ENCODE measurements at places on chromosomes 2 and 18.

DNA sequence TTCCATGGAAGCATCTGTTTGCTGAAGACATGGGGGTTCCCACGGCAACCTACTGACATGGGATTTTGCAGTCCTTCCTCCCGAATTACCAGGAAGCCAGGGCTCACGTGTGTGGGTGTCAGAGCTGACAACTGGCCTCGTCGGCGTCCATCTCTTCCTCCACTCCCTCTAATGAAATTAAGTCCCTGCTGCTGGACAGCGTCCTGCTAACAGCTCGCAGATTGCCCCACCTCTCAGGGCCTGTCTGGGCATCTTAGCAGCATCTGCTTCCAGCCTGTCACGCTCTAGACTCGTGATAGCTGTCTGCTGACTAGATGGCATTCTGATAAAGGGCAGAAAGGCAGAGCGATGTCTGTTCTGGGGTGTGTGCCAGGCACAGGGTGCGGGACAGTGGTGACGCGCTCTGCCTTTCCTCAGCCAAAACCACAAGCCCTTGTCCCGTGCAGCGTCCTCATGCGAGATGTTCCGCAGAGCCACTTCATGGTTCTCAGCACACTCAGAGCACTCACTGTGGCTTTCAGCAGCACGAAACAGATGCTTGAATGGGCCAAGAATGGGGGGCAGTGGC lies 161.1 kb downstream of the ARL4C start:
- peak; percentile 13 for DNase-seq

DNA sequence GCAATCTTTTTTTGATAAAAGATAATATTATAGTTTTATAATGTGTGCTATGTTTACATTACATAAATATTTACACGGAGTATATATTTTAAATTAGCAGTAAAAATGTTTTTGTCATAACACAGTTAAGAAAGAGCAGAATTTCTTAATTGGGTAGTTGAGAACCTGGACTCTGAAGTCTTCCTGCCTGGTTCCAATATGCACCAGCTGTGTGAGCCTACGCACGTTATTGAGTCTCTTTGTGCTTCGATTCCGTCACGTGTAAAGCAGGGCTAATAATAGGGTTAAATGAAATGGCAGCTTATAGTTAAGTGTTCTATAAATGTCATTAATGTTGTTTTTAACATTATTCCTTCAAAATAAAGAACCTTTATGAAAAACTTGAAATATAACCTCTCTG lies 1.2 kb upstream of the CCDC88A start:
- no peak for DNase-seq

DNA sequence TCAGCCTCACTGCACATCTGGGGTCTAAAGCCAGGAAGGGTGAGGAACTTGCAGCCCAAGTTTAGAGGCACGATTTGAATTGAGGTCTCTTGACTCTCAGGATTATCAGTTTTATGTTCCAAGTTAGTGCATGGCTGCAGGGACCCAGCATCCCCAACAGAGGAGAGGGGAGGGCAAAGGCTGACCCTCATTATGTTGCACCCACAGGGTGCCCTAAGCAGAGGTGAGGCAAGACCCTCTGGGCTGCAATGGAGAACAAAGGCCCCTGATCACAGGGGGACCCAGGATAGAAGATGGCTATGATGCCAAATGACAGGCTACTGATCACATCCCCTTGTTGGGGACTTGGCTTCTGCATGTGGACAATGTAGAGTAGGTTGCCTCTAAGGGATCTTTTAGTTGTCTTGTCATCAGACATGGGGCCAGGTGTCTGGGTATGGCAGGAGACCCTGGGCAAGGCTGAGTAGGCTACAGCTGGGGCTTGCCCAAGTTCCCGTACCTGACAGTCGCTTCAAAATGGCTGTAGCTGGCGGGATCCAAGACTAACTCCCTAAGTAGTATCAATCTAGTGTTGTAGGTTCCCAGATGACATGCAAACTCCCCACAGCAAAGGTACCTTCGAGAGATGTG lies 4.5 kb upstream of the GDF7 start:
- DNase-seq: no peak

GRCh38 chr18:61973273-61974115 lies 80.7 kb upstream of the RNF152 start:
- DNase-seq: no peak

DNA sequence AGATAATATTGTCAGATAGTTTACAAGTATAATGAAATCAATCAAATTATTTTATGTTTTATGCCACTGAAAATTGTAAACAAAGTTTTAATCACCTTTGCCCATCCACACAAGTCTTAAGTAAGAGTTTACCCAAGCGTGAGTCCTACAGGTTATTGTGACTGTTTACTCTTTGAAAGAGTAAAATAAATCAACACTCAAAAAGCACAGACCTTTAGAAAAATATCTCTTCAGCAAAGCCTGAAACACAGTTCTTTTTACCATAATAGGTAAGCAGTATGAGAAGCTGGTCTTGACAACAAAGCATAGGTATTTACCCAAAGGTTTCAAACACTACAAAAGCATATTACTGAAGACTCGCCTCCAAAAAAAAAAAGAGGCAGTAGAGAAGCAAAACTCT lies 3.7 kb downstream of the ROCK2 start:
- DNase-seq: no peak

- DNase-seq: no peak
Measured at GRCh38 chr18:79227621-79228020, 158.4 kb downstream of the ATP9B start.

GRCh38 chr2:234091432-234091879 lies 41.0 kb downstream of the SPP2 start:
- no peak for DNase-seq

GRCh38 chr2:239723486-239724193 lies 301.5 kb downstream of the NDUFA10 start:
- DNase-seq: no peak

DNA sequence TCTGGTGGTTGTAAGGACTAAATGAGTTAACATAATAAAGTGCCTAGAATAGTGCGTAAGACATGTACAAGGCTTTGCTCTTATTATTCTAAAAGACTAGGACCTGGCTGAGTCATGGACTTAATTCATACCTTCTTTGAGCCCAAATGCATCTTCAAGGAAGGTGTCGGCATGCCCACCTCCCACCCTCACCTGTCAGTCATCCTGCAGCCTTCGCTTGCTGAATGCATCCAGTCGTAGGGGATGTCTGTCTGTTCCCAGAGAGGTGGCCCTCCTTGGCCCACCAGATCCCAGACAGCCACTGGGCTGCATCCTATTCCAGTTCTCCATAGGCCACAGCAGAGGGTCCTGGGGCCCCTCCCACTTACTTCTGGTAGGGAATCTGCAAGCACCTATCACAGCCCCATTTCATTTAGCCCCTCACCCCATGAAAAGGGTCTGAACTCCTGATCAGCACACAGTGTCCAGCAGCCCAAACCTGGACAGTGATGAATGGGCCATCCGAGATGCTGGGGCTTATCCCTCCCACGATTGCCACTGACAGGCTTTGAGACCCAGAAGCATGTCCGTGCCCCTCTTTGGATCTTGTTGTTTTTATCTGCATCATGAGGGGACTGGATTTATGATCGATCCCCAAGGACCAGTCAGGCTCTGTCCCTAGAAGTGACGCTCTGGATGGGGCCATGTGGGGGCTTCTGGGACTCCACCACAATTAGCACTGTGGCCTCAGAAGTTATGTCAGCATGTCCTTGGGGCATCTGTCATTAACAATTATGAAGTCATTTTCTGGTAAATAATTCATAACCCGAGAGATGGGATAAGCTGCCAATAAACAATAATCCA lies 101.1 kb downstream of the KLHL29 start:
- no peak for DNase-seq

DNA sequence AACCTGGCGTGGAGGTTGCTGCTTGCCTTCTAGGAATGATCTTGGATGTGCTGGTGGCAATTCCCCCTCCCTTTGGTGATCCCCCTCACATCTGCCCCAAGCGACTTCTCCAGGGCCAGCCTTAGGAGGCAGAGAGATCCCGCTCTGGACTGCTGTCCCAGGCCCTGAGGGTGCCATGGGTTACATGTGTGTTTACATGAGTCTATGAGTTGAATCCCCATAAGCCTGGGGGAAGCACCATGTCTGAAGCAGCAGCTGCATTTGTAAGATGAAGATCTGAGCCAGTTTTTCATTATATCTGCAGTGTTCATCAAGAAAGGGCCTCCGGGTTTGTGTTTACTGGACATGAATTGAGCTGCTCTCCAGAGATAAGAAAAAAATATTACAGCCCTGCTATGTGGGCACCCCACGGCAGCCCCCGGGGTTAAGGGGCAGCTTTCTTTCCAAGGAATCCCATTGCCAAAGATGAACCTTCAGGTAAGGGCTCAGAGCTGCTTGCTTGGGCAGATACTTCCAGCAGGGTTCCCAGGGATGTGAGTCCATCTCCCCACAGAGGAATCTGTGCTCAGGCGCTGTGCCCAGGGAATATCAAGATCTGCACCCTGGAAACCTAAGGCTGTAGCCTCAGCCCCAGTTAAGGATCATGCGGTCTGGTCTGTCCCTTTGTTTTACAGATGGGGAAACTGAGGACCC lies 46.0 kb downstream of the MRPS5 start:
- no peak for DNase-seq

GRCh38 chr2:38218591-38218991 lies 142.6 kb upstream of the CYP1B1 start:
- no peak for DNase-seq

GRCh38 chr2:103161456-103162289 lies 399.8 kb downstream of the TMEM182 start:
- no peak for DNase-seq

- no peak for DNase-seq
Measured at GRCh38 chr18:52325997-52326396, 14.0 kb upstream of the DCC start.

DNA sequence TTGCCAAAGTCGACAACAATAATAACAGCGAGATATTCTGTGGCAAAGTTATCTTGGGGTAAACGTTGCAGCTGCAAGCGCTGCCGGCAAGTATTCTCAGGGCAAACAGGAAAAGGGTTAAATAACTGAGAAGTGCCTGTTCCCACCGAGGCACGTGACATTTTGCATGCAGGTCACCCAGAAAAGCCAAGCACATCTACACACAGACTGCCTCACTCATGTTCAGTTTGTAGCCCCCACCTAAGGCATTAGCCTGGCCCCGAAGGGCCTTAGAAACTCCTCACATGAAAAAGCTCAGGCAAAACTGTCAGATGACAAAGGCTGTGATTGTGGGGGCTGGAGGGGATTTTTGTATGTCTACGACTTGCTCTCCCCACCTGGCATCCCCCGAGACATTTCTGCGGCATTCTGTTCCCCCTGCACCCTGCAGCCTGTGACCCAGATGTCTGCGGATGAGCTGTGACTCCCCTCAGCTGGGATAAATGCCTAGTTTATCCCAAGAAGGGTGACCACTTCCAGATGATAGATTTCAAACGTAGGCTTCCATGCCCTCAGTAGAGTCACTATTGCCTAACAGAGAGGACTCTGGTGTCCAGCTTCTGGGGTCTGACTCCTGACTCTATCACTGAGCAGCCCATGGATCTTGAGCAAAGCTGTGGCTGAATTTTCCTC lies 215.2 kb upstream of the SIX2 start:
- DNase-seq: no peak

DNA sequence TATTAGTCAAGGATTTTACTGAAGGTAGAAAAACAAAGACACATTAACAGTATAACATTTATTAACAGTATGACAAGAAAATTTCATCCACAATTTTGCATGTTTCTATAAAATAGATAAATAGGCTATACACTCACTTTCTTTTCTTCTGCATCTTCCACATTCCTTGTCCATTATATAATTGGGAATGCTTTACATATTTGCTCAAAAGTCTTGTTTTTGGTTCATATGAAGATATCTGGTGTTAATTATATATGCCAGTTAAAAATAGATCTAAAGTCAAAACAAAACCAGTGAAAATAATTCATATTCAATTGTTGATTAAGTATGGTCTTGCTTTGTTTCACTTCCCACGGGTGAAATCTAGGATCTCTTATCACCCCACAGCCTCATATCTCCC lies 53.4 kb downstream of the SERPINB7 start:
- no peak for DNase-seq

- DNase-seq: no peak
Measured at GRCh38 chr2:64876137-64876647, 113.0 kb upstream of the SLC1A4 start.

DNA sequence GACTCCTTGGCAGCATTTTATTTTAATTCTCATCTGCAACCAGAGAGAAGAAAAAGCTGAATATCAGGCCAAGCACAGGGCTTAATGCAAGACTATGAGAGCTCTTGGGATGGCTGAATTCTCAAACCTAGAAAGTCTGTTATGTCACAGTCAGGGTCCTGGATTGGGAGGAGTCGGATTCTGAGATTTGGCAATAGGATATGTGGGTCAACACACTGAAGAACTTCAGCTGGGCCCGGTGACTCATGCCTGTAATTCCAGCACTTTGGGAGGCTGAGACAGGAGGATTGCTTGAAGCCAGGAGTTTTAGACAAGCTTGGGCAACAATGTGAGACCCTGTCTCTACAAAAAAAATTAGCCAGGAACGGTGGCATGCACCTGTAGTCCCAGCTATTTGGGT lies 102.4 kb downstream of the COL3A1 start:
- DNase-seq: no peak

DNA sequence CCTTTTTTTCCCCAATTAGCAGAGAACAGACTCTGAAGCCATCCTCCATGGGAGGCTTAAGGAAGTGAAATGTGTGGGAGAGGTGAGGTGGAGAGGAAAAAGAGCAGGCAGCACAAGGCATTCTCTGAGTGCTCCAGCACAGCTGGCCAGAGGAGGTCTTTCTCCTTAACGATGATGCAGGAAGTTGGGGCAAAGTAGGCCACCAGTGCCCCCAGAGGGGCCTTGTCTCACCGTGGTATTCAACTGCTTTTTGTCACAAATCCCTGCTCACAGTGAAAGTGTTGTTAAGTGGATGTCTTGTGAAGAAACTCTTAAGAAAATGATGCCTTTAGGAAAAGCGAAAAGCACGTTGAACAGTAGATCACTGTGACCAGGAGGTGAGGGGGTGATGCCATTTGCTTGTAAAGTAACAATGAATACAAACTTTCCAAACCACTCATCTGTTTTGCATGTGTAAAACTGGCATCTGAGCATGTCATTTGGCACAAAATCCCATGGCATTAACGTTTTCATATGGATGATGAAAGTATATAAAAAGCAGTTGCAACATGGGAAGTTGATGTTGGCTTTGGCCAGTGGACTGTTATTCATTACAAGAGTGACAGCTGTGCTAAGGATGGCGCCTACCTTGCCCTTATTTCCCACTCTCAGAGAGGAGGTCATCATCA lies 49.2 kb upstream of the CDC42EP3 start:
- DNase-seq: no peak

GRCh38 chr2:216830346-216830745 lies 29.5 kb downstream of the TNP1 start:
- DNase-seq: no peak

- no peak for DNase-seq
Measured at GRCh38 chr2:200223205-200223784, 83.2 kb upstream of the SPATS2L start.

GRCh38 chr18:68779169-68779568 lies 18.7 kb upstream of the CCDC102B start:
- DNase-seq: no peak

DNA sequence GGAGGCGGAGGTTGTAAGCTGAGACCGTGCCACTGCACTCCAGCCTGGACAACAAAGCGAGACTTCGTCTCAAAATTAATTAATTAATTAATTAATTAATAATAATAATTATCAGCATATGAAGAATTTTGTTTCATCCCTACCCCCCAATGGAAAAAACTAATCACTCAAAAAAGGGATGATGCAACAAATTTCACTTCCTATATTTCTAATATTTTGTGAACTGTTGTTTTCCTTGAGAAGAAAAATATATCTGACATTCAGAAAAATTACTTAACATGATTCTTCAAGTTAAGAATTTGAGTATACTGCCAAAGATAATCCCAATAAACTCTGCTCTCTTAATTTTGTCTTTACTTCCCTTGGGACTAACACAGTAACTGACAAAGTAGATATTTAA lies 28.1 kb downstream of the EXOC6B start:
- DNase-seq: no peak
